Dermis microvascular lymphatic vessel endothelial cell (primary cell): ENCODE measurements at places on chromosomes 1 and 21.

DNA sequence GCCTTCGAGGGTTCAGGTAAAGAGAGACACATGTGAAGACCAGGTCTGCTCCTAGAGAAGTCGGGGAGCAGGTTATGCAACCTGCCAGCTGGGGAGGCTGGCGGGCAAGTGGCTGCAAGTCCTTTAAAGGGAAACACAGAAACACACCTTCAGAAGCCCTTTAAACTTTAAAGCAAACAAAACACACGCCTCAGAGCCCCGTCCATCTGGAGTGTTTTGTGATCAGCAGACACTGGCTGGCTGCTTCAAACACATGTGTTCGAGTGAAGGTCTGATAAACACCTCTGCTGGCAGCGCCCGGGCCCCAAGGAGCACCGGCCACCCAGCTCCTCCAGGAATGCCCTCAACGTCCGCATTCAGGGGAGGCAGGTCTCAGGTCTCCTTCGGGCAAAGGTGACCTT, 15.2 kb downstream of the RIPK4 start:
- DNase-seq: no peak

GRCh38 chr21:30232011-30232410, 16.1 kb upstream of the CLDN8 start:
- no peak for DNase-seq

DNA sequence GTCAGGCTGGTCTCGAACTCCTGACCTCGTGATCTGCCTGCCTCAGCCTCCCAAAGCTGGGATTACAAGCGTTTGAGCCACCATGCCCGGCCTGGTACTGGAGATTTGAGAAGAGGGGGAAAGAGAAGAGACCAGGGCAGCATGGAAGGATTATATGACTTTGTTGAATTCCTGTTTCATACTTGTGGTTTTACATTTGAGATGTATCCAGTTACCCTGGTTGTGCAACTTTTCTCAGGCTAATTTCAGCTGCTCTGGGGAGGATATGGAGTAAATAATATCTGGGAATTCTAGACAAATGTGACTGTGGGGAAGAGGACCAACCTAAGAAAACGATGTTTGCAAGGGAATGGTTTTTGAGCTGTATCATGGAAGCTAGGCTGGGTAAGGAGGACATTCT, 89.5 kb upstream of the GREM2 start:
- no peak for DNase-seq

DNA sequence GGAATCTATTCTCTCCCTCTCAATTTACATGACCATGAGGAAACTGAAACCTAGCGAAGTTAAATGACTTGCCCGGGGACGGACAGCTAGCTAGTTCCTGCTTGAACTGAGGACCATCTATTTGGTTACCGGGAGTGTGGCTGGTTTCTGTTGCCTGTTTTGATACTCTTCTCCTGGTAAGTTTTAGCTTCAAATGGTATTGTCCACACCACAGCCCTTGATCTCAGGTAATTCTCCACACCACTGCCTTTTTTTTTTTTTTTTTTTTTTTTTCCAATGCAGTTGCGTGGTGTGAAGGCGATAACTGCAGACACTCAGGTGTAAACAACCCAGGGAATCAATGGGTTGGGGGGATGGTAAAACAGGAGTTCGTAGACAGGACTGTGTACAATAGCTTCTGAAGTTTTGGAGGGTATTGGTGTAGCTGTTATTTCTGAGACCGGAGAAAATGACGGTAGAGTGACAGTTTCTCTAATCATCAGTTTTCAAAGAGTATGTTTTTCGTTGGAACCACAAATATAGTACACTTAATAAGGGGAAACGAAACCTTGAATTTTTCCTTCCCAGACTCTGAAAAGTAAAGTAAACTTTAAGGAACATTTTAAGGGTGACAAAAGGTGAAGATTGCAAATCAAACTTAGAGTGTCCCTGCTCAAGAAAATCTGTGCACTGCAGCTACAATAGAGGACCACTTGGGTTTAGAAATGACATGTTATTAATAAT, 125.3 kb upstream of the CACYBP start:
- DNase-seq: no peak

DNA sequence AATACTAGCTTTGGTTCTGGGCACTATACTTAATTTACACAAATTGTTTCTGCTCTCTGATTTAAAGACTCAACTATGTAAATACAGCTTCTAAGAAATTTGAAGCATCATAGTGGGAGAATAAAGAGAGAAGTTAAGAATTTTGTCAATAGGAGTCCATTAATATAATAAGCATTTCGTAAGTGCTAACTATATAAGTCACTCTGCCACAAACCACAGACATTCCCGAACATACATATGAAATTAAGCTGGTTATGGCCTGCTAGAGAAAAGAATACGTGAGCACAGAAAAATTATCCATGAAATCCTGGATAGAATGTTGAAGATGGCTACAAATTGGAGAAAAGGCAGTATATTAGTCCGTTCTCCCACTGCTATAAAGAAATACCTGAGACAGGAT, 526.2 kb downstream of the MRPL39 start:
- no peak for DNase-seq

DNA sequence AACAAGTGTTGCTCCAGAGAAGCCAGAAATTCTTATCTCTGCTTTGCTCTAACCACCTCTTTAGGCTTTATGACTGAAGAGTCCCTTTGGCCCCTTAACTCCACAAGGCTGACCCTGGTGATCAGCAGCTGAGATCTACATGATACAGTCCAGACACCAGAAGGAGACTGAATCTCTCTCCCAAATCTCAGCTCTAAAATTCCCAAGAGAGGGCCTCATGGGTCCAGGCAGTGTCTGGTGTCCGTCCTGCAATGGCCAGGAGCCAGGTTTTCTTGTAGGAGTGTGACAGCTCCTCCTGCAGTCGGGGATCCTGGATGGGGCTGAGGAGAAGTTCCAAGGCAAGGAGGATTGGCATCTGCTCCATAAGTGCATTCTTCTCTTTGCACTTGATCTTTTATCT, 35.3 kb downstream of the L1TD1 start:
- no peak for DNase-seq

GRCh38 chr1:239308701-239309333, 77.6 kb upstream of the CHRM3 start:
- DNase-seq: no peak

- DNase-seq: peak; percentile 72
These were observed 16.0 kb upstream of the PIGV start for GRCh38 chr1:26771643-26772321.
